ENCODE measurements at places on chromosomes 4 and X.

GRCh38 chr4:74364652-74365491 is at the start of gene EREG:
Gene EREG (plus strand): TSS chr4:74365145. CDS start chr4:74365309, 164 bp downstream.
- DNase-seq = no peak

DNA sequence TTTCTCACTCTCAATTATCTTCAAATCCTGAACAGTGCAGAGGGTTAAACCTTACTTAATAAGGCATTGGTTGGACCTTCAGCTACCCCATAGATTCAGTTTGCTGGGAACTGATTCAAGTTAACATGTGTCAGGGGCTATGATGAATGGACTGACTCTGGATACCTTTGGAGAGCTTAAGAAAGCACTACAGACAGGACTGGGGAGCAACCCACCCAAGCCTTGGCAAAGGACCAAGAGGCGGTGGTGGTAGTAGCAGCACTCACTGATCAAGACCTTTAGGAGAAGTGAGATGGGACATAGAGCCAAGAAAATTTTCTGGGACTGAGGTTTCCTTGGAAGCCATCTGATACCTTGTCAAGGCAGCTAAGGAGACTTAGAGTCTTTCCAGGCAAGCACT is 43.0 kb upstream of the TAPT1 start:
- no peak for DNase-seq

DNA sequence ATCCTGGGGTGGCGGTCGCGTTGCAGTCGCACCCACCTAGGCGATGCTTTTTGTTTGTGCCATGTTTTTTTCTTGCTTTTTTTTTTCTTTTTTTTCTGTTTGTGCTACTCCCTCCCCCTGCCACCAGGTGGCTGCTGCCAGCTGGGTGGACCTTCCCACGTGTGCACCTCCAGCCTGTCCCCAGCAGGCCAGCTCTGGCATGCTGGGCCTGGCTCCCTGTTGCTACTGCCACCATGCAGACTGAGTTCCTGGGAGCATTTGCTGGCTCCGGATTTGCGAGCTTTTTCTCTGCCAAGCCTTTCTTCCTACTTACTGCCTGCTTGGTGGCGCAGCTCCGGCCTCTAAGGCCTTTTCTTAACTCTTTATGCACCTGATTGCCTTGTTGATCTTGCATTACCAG is 161.2 kb upstream of the WDFY3 start:
- DNase-seq = no peak

DNA sequence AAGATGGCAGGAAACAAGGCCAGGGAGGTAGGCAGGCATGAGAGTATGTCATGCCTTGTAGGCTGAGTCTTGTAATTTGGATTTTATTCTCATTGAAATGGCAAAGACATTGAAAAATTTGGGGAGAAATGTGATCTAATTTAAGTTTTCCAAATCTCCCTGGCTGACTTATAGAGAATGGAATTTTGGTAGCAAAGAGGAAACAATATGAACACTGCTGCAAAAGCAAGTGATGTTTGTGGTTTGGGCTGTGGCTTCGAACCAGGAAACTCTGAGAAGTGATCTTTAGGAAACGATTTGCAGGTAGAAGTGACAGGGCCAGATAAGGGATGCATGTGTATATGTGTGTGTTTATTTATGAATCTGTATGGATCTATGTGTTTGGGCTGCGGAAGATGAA is 35.6 kb downstream of the ARSJ start:
- DNase-seq = no peak

DNA sequence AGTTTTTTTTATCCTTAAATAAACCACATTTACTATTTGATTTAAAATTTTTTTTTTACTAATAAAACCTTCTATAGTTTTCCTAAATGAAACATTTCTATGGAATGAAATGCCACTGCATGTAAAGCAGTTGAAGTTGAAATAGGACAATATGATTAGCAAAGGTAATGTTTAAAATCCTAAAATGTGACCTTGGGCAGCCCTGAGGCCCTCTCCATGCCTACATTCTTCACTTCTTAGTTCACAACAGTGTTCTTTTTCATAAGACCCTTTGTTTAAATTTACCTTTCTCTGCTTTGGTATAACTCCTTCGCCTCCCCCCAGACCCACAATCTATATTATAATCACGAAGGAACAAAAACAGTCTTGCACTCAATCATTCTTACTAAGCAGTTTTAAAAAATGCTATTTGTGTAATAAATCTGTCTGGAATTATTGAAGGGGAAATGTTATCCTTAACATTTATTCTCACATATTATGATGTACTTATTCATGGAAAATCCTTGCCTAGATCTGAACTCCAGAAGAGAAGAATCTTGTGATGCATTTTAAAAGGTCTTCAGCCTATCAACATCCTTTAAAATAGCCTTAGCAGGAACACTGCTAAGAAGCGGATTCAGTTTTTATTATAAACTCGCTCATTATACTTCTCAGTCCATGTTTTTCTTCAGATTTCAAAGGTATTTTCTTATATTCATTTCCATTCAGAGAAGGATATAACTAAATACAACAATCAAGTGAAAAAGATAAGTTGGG is 124.6 kb upstream of the NAP1L5 start:
- DNase-seq = no peak

GRCh38 chr4:156941940-156942548 is 29.6 kb downstream of the PDGFC start:
- no peak for DNase-seq

DNA sequence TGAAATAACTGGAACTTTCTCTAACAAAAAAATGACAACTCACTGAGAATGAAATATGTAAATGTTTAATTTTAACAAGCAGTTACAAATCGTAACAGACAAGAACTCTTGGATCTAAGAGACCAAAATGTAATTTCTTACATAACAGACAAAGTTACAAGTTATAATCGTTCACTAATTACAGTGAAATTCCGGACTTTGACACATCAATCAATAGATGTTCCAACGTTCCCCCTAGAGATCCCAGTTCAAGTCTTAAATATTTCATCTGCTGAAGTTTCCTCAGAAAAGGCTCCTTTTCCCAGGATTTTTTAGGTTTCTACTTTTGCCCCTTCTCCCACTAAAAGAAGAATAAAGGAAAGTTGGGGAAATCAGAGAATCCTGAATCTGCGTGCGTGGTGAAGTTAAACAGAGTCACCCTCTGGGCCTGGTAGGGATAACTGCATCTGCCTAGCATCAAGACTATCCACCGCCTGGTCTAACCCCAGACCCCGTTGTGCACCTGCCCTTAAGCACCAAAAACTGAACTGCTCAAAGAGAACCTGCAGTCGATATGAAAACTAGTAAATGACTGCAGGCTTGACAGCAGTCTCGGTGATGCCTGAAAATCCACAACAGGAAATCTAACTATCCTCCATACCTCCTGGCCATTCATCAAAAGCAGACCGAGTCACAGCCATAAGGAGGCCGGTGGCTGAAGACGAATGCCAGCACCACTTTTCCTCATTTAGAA is 2.3 kb downstream of the IRF2 start:
- DNase-seq = no peak

- DNase-seq = no peak
Measured at GRCh38 chr4:54714631-54715030, 56.9 kb downstream of the KIT start.

DNA sequence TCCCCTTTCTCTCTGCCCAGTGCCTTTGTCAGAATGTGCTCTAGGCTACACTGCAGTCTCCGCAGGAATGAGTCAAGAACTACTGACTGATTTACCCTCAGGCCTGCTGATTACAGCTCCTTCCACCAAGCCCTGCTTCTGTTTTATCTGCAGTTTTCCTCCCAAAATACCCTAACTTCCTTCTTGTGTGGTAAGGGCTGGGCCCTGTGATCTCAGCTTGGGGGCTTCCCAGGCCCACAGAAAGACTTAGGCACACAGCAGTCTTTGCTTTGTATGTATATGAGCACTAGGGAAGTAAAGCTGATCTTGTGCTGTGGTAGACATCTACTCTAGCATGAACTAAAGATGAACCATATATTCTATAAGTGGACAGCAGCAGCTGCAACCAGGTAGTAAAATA is 18.8 kb downstream of the PAK3 start:
- DNase-seq = no peak

DNA sequence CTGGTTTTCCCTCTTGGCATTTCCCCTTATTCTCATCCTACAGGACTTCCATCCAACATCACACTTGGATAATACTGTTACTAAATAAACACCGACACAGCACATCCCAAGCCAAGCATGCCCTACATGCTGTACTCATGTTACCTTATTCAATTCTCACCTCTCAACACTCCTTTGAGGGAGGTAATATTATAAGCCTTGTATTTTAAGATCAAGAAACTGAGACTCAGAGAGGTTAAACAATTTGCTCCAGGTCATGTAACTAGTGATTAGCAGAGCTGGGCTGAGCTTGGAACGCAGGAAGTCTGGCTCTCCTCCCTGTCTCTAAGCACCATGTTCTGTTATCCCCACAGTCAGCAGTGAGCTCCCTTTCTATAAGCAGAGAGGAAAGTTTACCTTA is 333.6 kb upstream of the IGFBP7 start:
- no peak for DNase-seq

DNA sequence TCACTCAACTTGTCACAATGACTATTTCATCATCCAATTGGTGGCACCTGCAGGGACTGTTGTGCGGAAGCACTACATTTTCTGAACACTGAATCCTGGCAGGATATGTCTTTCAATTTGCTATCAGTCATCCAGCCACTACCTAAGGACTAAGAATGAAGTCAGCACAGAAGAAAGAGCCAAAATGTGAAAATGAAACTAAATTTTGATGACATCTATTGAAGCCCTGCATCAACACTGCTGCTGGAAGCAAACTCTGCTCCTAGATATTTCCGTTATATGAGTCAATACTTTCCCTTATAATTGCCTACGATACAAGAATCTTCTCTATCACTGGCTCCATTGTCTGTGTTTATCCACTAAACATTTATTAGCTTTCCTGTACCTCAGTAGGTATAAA is 917.9 kb downstream of the RAPGEF2 start:
- DNase-seq = no peak

GRCh38 chr4:31005037-31005436 is 284.9 kb downstream of the PCDH7 start:
- no peak for DNase-seq
